Skeletal muscle cell (primary cell): ENCODE measurements at places on chromosomes 11 and 22.

DNA sequence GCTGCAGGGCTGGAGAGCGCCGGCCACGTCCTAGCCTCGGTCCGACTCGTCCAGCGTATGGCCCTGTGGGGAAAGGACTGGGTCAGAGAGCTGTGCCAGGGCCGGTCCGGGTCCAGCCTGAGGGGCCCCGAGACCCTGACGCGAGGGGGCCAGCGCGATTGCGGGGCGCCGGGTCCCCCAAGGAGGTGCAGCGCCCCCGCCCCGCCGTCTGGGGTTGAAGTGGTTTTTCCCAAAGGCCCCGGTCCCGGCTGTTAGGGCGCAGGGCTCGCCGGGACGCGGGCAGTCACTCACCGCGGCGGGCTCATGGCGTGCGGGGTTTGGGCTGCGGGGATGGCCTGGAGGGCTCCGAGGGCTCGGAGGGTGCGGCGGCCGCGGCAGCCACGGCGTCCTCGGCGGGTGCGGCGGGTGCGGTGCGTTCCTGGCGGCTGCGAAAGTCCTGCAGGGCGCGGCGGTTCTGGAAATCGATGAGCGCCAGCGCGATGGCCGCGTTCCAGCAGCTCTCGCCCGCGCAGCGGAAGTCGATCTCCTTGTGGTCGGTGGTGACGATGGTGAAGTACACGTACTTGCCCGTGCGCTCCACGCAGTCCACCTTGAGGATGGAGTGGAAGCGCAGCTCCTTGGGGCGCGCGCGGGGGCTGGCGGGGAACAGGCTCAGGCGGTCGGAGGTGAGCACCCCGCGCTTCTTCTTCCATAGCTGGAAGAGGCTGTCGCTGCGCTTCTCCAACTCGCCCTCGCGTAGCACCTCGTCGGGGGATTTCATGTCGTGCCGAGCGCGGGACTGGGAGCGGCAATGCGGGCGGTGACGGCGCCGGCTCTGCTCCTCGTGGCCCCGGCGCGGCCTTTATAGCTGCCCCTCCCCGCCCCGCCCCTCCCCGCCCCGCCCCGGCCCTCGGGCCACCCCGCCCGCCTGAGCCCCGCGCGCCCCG is at the start of gene PHLDA2:
Gene PHLDA2 (minus strand): TSS at position 816 of the 926 bp plus-strand sequence. CDS start 56 bp downstream, at position 760.
- DNase-seq: peak; percentile 53

- peak; percentile 36 for DNase-seq
Observed at GRCh38 chr22:32920032-32920628, 118.6 kb downstream of the TIMP3 start.

DNA sequence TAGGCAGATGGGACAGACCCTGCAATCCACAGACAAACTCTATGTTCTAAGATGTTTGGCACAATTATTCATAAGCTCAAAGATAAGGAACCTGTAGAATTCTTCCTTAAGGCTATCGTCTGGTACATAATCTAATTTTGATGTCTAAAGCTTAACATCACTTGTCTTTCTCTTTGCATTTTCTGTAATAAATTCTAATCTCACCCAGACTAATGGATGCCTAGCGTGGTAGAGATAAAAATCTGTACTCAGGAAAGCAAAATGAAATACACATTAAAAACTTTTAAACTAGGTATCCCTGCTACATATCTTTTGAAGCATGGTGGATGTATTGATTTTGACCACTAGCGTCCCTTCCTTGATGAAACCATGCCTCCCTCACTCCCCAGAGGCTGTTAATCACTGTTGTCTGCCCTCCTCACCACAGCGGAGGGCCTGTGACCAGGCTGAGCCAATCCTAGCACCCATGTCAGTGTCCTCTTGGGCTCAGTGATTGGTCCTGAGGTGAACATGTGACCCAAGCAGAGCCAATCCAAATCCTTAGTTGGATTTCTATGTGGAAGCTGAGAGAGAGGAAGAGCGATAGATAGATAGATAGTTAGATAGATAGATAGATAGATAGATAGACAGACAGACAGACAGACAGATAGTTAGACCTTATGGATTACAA is 82.2 kb upstream of the GRK3 start:
- no peak for DNase-seq

- DNase-seq: no peak
Observed at GRCh38 chr11:62622476-62623089, 797 bp upstream of the B3GAT3 start.

DNA sequence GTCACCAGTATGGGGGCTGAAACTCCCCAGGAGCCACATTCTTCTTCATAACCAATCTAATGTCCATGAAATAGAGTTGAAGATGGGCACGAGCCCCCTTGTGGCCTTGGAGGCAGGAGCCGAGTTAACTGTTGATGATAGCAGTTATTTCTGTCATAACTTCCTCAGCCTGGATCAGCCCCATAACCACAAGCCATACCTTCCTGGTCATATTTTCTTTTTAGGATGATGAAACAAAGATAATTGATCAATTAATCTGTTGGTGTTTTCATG is 65.0 kb upstream of the TTC12 start:
- no peak for DNase-seq

DNA sequence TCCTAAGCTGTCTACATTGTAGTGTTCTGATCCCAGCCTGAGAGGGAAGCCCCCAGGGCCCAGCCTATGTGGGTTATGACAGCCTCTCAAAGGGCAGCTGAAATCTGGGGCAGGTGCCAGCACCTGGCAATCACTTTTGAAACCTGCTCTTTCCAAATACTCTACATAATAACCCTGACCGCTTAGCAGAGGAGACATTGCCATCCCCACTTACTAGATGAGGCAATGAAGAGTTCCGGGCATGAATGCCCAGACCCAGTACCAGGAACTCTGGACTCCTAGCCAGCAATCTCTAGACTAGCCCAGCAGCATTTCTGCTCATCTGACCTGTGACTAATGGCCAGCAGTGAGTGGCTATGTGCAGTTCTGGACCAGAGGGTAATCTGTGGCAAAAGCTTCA is 412.4 kb upstream of the CADM1 start:
- no peak for DNase-seq

DNA sequence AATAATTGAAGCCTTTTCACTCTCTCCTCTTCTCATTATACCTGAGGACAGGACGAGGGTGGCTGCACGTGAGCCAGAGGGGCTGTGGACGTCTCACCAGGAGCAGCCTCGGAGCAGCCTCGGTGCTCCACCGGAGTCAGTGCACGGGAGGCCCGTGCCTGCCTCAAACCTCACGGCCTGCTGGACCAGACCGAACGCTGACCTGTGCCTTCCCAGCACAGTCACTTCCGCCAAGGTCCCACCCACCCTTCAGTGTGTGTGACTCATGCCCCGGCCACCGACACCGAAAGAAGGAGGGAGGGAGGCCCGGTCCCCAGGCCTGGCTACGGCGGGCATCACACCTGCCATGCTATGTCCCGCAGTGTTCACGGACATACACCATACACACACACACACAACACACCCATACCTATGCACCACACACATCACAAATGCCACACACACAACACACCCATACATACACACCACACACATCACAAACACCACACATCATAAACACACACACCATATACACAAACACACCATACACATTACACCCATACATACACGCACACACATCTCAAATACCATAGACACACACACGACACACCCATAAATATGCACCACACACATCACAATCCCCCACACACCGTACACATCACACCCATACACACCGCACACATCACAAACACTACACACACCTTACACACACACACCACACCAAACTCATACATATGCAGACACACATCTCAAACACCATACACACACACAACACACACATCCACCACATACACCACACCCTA is 1506.5 kb downstream of the TBC1D22A start:
- no peak for DNase-seq

- DNase-seq: no peak
Observed at GRCh38 chr11:295351-296170, 3.8 kb downstream of the IFITM5 start.

DNA sequence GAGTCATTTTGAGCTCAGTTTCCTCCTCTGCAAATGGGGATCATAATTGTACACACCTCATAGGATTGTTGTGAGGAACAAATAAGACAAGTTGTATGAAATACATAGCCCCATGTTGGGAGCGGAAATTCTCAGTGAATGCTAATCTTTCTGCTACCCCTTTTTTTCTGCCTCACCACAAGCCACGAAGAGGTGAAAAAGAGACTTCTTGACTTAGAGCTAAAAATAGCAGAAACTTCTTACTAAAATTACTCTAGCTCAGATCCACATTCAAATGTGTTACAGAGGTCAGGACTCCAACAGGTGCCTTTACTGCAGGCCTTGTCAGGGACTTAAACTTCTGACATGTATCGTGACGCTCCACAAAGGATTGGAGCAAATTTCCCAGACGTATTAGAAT is 128.5 kb downstream of the MIAT start:
- no peak for DNase-seq

- no peak for DNase-seq
Observed at GRCh38 chr11:95404370-95404769, 173.4 kb upstream of the SESN3 start.

- DNase-seq: no peak
Observed at GRCh38 chr11:126764231-126764630, 236.3 kb downstream of the KIRREL3 start.

GRCh38 chr11:103903621-103904323 is 132.7 kb upstream of the DDI1 start:
- DNase-seq: no peak
